GM10248 (cell line): ENCODE measurements at places on chromosomes 1 and 21.

DNA sequence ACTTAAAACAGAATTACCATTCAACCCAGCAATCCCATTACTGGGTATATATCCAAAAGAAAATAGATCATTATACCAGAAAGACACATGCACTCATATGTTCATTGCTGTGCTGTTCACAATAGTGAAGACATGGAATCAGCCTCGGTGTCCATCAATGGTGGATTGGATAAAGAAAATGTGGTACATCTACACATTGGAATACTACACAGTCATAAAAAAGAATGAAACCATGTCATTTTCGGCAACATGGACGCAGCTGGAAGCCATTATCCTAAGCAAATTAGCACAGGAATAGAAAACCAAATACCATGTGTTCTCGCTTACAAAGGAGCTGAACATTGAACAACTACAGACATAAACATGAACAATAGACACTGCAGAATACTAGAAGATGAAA, 244.8 kb upstream of the PROX1 start:
- DNase-seq, result no peak

DNA sequence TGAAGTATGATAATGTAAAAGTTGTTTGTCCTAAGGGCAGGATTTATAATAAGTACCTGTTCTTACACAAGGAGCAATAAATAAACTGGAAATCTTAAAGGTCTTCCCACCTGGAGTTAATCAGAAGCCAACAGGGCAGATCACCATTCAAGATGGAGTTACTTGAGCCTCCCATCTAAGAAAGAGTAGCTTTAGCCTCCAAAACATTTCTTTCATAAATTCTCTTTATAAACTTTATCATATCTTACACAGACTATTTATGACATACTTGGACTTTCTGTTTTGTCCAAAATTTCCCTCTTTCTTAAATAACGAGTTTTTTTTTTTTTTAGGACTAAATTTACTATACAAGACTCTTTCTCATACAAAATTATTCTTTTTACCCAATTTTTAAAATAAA, 18.5 kb downstream of the OR2T1 start:
- DNase-seq, result no peak

- no peak for DNase-seq
These were observed 111.7 kb downstream of the RHOU start for GRCh38 chr1:228846952-228847351.

GRCh38 chr1:92363401-92363800, 64.5 kb downstream of the RPAP2 start:
- DNase-seq, result no peak

- DNase-seq, result no peak
These were observed 26.2 kb downstream of the ITPKB start for GRCh38 chr1:226712742-226713419.

DNA sequence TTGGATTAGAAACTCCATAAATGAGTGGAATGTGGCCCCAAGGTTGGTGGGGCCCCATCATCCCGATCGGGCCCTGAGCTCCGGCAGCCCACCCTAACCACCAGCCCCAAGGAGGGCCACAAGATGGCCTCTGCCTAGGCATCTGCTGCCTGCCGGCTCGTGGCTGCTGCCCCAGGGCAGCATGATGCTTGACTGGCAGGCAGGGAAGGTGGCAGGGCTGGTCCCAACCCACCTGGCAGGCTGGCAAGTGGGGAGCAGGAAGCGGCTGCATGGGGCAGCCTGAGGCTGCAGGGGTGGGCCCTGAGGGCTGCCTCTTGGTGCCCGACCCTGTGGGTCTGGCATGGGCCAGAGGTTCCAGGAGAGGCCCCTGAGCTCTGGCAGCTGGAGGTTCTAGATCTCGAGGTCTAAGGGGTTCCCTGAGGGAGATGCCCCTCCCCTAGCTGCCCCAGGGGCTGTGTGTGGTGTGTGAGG, 760 bp upstream of the GJC2 start:
- no peak for DNase-seq

DNA sequence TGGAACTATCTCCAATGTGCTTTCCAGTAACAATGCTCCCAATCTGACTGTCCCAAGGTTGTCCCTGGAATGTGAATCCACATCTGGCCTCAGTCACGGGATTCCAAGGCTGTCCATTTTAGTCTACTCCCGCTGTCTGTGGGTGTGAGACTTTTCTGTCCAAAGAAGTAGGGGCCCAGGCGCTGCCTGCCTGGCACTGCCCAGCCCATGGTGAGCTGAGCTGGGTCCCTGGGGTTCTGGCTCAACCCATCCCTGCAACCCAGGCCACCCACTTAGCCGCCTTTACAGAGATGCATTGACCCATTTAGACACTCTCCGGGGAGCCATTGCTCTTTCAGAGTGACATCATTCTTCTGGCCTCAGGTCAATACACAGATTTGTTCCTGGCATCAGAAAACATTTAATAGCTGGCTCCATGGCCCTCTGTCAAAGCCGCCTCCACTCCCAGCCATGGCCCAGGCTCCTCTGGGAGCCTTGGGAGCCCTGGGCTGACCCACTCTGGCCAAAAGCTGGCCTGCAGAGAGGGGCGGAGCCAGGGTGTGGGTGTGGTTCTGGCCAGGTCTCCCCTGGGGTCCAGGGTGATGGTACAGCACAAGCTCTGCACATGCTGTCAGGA, 47.2 kb upstream of the PAX7 start:
- DNase-seq, result no peak

DNA sequence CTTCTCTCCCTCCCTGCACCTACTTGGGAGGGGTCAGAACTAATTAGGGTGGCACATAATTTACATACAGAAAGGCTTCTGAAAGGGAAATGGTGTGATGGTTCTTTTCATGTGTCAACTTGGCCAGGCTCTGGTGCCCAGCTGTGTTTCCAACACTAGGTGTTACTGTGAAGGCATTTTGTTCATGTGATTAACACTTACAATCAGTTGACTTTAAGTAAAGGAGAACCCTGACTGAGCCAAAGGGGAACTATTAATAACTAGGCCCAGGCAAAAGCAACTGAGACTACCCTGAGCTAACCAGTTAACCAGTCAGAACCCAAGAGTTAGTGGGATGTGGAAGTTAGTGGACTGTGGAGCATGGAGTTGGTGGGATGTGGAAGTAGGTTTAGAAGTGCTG, 114.9 kb downstream of the SEC16B start:
- no peak for DNase-seq

- DNase-seq, result no peak
These were observed 121.7 kb downstream of the KCNN3 start for GRCh38 chr1:154748405-154748775.

GRCh38 chr1:81349194-81349965, 451.4 kb upstream of the ADGRL2 start:
- no peak for DNase-seq

DNA sequence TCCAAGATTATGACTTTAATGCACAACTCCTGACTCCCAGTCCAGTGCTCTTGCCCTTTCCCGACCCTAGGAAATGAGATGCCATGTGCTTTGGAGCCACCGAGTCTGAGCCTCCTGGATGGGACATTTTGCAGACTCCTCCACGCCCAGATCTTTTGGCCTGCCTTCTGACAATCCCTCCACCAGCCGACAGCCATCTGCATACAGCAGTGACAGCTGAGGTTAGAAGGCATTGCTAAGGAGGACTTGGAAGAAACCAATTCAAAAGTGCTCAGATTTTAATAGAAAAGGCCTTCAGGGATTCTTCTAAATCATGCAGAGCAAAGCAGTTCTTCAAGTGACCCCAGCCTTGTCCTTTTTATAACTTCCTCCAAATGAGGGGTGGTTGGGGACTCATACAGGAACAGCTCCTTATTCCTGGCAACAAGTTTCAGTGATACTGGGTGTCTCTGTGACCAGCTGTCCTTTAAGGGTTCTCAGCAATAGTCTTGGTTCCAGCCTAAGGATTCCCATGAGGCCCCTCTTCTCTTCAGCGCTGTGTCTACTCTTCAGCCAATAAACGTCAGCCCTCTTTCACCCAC, 369.3 kb downstream of the PBX1 start:
- DNase-seq, result no peak

DNA sequence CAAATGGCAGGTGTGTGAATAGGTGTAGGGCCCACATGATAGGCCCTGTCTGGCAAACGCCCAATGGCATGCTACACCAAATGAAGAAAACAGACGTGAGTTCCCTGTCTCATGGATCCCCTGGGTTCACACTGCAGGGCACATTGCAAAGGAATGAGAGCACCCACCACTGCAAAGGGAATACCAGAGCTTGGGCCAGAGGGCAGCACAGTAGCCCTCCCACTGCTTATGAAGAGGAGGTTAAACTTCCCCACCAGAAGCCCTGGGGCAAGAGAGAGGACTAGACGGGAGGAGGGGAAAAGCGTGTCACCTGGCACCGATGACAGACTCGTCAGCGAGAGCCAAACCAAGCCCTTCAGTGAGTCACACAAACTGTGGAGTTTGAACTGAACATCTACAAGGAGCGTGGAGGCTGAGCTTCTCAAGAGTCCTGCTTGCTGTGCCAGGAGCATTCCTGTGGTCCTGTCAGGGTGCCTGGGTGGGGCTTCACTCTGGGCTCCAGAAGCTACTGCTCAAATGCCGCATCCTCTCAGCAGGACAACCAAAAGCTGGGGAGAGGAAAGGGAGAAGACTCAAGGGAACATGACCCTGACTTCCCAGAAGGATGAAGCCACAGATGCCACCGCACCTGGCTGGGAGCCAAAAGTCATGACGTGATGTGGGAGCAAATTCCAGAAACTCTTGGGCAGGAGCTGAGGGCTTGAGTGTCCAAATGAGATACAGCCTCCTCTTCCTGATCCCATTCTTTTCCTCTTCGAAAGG, 61.1 kb downstream of the TOMM20 start:
- no peak for DNase-seq

- no peak for DNase-seq
These were observed 48.5 kb downstream of the C8B start for GRCh38 chr1:56917356-56917755.

GRCh38 chr1:55718758-55719671, 503.9 kb upstream of the USP24 start:
- DNase-seq, result no peak

GRCh38 chr1:47587891-47588582, 150.2 kb downstream of the FOXD2 start:
- no peak for DNase-seq

- DNase-seq, result no peak
These were observed 316.8 kb downstream of the SETD4 start for GRCh38 chr21:35743571-35743970.

GRCh38 chr1:174190691-174191199, 31.4 kb downstream of the RABGAP1L start:
- no peak for DNase-seq

GRCh38 chr1:232398823-232399222, 231.1 kb downstream of the SIPA1L2 start:
- no peak for DNase-seq

- DNase-seq, result no peak
These were observed 3.9 kb downstream of the NEGR1 start for GRCh38 chr1:72278461-72278860.

GRCh38 chr1:30520476-30520875, 202.9 kb downstream of the MATN1 start:
- no peak for DNase-seq

DNA sequence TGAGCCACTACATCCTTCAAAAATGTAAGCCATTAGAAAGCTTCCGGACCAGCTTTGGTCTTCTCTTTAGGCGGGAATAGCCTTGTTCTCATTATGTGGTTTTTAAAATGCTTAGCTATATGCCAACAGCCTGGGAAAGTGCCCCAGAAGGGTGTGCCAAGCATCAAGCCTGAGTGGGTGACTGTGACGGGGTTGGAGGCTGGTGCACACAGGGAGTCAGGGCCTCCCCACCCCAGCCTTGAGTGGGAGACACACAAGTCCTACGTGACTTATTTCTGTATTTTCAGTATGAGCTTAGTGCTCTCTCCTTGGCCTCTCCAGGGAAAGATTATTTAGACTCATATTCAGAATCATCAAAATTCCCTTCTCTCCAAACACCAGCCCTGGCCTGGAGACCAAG, 9.8 kb downstream of the UBASH3A start:
- no peak for DNase-seq

DNA sequence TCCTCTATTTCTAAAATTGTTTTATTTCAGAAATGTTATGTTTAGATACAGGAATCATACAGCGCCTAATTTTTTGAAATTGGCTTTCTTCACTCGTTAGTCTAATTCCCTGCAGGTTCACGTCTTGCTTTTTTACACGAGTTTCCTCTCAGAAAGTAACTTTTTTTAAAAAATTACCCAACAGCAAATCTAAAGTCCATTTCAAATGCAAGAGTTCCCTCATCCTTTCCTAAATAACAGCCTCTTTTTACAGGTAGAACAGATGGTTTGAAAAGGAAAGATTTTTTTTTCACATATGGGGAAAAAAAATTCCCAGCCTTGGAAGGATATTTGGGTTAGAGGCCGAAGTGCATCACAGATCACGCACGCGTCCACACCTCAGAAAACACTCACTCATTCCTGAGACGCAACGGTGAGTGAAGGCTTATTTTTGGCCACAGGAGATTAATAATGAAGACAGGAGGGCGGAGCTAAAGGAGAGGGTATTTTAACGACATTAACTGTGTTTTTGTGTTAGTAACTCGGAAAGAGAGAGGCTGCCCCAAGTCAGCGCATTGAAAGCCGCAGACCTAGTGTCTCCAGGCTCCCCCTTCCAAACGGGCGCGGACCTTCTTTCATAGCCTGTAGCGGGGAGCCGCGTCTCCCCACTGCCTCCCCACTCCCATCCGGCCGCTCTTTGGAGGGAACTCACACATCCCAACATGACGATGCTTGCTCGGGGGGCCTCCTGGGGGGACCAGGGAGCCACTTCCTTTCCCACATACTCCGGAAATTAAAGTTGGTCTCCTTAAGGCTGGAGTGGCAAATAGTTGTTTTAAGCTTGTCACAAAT, 969 bp upstream of the RIPK4 start:
- no peak for DNase-seq

DNA sequence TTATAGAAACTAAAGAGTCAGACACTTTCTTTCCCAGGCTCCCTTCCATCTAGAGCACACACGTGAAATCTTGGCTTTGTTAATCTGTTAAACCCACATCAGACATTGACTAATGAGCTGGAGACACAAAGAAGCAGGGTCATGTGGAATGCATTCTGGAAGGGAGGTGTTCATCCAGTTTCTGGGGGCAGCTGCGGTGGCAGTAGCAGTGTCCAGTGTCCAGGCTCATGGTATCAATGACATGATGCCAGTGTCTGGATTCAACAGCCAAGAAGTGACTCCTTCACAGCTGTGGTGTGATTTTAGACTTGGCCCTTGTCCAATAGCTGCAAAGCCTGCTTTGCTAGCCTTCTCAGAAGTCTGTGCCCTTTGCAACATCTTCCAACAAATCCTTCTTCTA, 95.2 kb downstream of the NTPCR start:
- no peak for DNase-seq

DNA sequence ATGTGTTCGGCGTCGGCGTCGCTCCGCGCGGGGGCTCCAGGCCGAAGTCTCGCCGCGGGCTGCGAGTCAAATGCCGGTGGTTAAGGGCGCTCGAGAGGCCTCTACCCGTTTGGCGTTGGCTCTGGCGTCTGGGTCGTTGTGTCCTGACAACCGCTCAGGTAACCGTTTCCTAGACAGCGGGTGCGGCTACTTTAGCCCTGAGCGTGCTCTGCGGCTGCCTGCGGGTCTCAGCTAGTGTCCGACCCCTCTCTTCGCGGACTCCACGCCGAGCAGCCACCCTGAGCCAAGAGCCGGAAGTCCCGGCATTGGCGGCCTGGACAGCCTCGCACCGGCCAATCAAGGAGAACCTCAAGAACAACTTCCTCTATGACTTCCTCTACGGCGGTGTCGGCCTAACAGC, 173.4 kb downstream of the SETD4 start:
- no peak for DNase-seq

- DNase-seq, result peak; percentile 56
These were observed 213.0 kb upstream of the CACYBP start for GRCh38 chr1:174786760-174787159.

- no peak for DNase-seq
These were observed 31.0 kb downstream of the KRTAP24-1 start for GRCh38 chr21:30251781-30252180.
